ENCODE measurements at places on chromosomes 5 and 9.

GRCh38 chr5:34833976-34834793 is 4.8 kb upstream of the TTC23L start:
- no peak for DNase-seq

- DNase-seq = no peak
These were observed 154.2 kb upstream of the DAB2 start for GRCh38 chr5:39578887-39579497.

GRCh38 chr9:81156381-81156780 is 533.0 kb downstream of the TLE1 start:
- DNase-seq = no peak

- DNase-seq = no peak
These were observed 3.9 kb upstream of the CFAP95 start for GRCh38 chr9:69816735-69817134.

DNA sequence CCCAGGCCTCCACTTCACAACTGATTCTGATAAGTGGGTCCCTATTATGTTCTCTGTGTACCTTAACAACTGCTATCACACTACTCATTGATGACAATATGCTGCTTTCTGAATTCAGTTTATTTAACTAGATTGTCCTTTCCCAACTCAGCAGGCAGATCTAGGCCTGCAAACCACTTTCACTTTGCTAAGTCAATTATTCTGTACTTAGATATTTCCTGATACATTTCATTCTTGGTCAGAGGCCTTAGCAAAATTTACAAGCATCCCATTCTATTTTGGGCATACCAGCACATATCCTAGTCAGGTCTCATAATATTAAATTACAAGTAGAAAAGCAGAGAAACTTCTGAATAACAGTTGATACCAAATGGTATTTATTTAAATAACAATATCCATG is 235.7 kb upstream of the HAPLN1 start:
- DNase-seq = no peak

GRCh38 chr9:108437656-108438055 is 418.1 kb downstream of the ACTL7B start:
- no peak for DNase-seq

- DNase-seq = no peak
These were observed 127.0 kb upstream of the PLCXD3 start for GRCh38 chr5:41637424-41637823.

- no peak for DNase-seq
These were observed at the start of gene LPAR1 for GRCh38 chr9:111038331-111039230. LPAR1 (minus strand) TSS chr9:111038470; CDS start chr9:110972117, 66,353 bp downstream.

- no peak for DNase-seq
These were observed 16.3 kb upstream of the LAMC3 start for GRCh38 chr9:130992682-130993032.

GRCh38 chr9:8857926-8858595 is 1058.5 kb upstream of the DMAC1 start:
- DNase-seq = no peak

All from activated CD4-positive, alpha-beta T cell treated with anti-CD3 and anti-CD28 coated beads for 4 hours (primary cell).